ENCODE measurements at places on chromosomes 7 and 10.

DNA sequence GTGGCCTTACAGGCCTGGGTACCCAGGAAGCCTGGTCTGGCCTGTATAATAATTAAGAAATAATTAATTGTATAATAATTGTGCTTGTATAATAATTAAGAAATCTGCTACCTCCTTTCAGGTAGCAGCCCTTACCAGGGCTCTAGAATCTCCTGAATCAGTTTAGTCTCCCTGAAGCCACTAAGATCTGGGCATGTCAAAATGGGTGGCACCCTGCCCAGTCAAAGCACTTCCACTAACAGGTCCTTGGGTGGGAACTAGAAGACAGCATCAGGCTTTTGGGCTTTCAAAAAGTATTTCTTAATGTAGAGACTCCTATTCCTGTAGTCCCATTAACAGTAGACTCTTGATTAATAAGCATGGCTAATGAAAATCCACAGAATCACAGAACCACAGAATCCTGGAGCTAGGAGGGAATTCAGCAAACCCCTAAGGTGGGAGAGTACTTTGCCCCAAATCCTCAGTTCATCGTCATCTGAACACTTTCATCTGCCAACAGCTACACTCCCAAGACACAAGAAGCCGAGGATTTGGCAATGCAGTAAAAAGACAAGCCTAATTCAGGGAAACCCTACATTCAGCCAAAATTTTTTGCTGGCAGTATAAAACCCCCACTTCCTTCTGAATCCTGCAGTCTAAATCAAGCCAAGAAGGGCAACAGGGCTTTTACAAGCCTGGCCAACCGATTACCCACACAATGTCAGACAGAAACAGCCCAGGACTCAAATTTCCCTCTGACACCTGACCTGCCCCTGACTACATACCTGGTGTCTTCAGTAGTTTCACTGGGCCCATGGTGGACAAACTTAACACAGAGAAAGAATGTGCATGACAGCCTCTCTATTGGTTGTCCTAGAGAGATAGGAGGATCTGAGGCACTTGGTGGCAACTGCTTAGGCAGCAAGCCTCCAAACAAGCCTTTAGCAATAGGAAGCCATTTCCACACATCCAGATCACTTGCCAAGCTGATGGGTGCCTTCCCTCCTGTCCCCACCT is 5.9 kb upstream of the IL6 start:
- DNase-seq: no peak

DNA sequence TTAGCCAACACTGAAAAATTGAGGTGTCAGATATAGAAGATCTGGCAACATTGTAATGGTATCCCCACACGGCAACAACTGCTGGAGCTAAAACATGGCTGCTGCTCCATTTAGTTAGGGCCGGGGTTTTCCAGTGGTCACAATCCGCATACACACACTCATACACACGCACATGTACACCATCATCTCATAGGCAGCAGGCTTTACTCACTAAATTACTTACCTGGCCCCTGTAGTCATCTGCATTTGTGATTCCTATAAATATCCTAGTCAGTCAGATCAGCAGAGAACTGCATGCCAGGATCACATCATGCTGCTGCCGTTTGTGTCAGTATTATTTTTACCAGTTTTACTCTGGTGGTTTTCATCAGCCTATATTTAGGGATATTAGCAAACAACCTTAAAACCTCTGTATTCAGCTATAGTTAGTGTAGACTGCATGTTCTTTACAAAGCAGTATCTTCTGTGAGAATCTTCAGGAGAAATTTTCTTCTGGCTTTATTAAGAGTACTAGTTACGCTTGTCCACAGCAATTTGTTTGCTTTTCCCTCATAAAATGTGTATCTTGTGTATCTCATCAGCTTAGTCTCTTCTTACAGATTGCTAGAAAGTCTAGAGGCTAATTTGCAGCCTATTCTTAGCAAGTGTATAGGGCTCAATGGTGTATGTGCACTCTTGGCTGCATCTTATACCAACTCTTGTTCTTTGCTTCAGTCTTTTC is 38.3 kb upstream of the PTPN12 start:
- DNase-seq: no peak

DNA sequence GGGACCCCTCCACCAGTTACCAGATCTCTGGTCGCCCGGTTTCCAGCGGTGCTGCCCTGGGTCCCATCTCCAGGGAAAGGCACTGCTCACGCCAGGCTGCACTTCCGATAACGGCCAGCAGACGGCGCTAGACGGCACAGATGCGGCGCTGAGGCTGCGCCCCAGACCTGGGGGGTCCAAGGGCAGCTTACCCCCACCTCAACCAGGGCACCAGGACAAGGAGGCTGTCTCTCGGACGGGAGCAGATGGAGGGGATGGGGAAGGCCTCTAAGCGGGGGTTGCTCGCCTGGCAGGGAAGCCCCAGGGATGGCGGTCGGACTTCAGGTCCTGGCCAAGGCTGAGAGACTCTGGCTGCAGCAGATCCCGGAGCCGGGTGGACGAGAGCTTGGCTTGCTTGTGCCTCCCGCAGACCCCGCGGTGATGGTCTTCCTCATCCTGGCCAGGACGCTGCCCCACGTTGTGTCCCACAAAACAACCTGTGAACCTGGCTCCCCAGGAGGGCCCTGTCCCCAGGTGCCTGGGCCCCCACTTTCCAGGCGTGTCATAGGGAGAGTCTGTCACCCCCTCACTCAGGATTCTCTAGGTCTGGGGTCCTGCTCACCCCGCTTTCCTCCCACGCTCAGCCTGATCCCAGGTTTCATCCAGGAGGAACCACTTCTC is 23.9 kb upstream of the ZNF716 start:
- DNase-seq: no peak

GRCh38 chr7:3005257-3005656 is 38.4 kb downstream of the CARD11 start:
- DNase-seq: no peak

- no peak for DNase-seq
These were observed 27.1 kb upstream of the DNMBP start for GRCh38 chr10:100036850-100037249.

- DNase-seq: no peak
These were observed 440.5 kb downstream of the SEMA3D start for GRCh38 chr7:84746353-84746752.

GRCh38 chr10:120457431-120458172 is 575 bp downstream of the PLPP4 start:
- no peak for DNase-seq

GRCh38 chr10:116085323-116085722 is 187.7 kb downstream of the GFRA1 start:
- no peak for DNase-seq

DNA sequence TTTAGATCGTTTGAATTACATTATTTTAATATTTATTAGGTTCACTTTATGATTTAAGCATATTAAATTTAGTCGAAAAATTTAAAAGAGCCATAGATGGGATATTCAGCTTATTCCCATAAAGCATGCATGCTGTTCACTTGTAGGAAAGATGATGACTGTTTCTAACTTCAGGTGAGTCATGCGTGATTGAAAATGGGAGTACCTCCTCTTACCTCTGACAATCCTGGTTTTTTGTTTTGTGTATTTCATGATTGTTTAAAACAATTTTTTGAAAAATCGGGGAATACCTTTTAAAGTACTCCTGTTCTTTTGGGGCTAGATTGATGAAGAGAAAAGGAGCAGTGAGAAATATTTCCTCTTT is 1.4 kb downstream of the TNKS2 start:
- no peak for DNase-seq

- no peak for DNase-seq
These were observed 312.6 kb downstream of the IPMK start for GRCh38 chr10:57955076-57955475.

DNA sequence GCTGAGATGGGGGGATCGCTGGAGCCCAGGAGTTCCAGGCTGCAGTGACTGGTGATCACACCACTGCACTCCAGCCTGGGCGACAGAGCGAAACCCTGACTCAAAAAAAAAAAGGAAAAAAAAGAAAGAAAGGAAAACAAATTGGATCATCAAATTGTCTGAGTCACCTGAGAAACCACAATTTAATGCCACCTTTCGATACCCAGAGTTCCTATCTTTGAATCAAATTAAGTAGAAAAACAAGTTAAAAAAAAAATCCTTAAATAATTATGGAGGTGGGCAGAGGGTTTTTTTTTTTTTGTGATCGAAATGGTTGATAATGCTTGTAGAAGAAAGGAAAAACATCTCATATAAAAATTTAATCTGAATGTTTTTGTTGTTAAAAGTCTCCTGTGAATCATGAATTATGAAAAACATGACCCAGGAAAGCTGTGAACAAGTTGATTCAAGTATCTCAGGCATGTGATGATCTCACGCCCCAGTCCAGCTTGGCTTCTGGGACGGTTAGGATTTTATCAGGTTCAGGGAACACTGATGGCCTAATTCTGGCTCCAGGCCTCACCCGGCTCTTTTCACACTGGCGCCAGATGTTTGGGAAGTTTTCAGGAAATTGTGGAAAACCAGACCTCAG is 25.3 kb upstream of the CUX1 start:
- no peak for DNase-seq

DNA sequence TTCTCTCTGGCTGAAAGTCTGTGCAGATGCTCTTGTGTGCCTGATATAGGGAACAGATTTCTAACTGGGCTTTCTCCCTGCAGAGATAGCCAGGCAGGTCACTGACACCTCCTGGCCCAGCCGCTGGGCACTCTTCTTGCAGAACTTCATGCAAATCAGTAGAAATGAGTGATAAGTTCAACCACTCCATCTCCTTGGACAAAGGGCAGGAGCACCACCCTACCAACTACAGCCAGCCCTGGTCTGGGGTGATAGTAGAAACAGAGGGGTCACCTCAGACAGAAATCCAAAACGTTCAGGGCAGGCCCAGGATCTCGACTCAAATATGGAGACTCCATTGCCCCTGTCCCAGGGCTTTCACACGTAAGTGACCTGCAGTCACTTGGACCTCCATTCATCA is 917.8 kb upstream of the ZNF722 start:
- DNase-seq: no peak

- DNase-seq: no peak
These were observed 209.5 kb upstream of the KCTD7 start for GRCh38 chr7:66419210-66419609.

DNA sequence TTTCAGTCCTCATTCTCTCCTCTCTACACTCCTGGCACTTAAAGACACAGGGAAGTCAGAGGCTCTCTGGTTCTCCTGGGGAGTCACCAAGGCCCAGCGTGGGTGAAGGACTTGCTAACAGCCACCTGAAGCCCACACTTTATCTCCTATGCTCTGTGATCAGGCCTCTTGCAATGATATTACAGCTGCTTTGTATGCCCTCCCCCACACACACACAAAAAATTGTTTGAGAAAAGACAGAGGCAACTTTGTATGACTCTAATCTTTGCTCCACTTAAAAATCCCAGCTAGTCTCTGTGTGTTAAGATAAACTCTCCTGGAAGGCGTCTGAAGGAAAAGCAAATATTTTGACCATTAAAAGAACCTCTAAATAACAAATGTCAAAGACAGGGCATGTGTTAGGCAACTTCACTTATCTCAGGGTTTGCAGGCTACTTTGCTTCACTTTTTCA is 507.2 kb downstream of the TNS3 start:
- DNase-seq: no peak

DNA sequence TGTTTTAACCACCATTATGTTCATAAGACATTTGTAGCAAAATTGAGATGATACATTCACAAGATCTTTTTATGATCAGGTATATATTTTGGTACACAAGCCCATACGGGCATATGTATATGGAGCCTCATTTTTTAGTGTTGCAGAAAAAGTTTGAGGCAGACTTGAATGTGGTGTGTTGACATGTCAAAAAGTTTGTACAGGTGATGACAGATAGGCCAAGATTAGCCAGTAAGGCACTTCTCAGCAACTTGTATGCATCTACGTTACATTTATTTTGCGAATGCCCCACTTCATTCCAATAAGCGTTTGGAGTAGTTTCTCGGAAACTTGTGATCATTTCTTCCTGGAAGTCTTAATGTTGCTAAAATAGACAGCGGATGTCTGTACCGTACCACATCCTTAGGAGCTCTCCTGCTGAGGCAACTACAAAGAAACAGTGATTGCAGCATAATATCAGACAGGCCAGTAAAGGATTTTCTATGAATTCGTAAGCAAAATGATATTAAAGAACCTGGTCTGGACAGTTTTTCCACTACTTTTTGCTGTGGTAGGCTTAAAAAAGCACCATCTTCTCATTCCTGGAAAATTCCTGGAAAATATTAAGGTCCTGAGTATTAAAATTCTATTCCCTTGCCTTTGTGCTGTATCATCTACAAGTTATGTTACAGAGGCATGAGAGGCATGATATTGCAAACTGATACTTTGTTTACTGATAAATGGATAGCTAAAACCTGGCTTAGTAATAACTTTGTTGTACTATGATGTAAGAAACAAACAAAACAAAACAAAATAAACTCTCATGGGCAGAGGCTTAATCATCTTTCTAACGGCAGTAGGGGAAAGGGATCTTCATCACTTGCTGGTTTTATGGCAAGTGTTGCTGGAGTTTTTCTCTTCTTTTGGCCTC is 153.6 kb downstream of the HDAC9 start:
- DNase-seq: no peak

DNA sequence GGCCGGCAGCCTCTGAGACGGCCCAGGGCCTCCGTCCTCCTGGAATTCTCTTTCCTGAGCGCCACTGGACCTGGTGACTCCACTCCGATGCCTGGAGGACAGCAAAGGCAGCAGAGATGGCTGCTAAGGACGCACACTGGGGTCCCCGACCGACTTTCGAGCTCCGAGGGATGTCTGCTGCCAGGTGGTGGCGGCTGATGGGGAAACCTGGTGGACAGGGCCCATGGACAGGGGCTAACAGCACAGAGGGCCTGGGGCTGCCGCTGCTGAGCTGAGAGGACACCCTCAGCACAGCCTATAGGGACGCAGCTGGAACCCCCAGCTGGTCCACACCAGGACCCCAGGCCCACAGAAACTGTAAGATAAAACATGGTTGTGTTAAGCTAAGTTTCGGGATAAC is 366.3 kb downstream of the DNAJB6 start:
- no peak for DNase-seq

DNA sequence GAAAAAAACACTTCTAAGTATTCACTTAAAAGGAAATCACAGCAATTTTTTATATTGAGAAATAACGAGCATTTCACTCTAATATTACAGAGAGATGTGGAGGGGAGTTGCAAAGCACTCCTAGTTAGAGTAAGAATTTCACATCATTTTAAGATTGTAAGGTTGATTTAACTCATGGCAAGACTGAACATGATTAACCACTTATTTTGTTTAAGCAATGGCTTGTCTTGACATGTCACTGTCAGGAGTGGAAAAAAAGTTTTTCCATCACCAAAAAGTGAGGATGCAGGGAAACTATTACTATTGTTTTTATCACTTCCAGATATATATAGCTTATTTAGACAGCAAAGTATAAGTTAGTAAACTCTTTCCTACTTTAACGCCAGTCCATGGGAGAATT is 27.1 kb downstream of the CD36 start:
- no peak for DNase-seq

GRCh38 chr10:125823663-125824251 is 411 bp downstream of the BCCIP start:
- DNase-seq: peak; percentile 9

GRCh38 chr10:105538874-105539273 is 897.8 kb downstream of the SORCS3 start:
- DNase-seq: no peak

GRCh38 chr10:95214793-95215192 is 20.8 kb downstream of the ACSM6 start:
- DNase-seq: no peak
